NCI-H82 (cell line): ENCODE measurements at places on chromosomes 12 and 14.

GRCh38 chr12:5018677-5019076, 25.0 kb upstream of the KCNA5 start:
- no peak for DNase-seq

DNA sequence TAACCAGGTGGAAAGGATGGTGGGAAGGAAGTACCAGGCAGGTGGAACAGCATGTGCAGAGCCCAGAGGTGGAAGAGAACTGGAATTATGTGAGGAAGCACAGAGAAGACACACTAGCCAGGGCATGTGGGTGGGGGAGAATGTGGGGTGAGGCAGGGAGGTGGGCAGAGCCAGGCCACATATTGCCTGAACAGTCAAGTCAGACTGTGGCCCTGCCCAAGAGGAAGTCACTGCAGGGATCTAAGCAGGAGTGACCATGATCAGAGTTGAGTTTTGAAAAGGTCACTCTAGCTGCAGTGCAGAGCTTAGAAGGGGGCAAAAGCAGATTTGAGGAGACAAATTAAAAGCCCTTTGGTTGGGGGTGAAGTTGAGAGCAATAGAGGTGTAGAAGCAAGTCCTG, 114.0 kb upstream of the SLC38A2 start:
- no peak for DNase-seq

DNA sequence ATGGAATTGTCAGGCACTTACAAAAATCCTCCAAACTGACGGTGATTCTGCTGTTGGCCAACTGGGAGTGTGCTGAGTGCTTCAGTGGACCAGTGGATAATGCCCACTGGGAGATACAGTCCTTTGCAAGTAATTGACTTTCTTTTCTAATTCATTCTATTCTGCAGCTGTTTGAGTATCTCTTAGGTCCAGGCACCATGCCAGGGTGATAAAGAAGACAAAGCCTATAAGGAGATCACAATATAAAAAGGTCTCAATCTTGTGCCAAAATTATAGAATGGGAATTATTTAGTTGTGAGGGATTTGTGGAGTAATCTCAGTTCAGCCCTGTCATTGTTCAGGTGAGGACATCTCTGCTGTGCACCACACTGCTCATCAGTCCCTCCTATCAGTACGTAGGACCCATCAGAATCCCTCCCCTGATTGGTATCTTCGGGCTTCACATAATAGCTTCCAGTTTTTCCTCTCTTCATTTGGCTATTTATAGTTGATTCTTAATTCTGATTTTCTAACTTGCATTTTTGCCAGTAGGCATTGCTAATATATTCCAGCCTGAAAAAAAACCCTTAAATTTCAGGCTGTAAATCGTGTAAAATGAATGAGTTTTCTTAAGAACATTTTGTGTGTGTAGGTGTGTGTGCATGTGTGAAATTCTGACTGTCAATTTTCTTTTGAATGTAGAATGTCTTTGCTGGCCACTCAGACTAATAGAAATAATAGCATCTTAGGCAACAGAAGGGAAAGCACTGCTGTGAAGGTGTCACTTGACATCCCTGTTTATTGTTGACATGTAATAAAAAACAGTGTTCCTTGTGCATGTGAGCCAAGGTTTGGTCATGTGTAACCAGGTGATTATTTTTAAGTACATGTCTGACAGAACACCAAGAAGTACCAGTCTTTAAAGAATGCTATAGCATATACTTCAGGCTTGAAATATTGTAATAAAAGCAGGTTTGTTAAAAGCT, 457.6 kb upstream of the RGS6 start:
- peak; percentile 61 for DNase-seq

DNA sequence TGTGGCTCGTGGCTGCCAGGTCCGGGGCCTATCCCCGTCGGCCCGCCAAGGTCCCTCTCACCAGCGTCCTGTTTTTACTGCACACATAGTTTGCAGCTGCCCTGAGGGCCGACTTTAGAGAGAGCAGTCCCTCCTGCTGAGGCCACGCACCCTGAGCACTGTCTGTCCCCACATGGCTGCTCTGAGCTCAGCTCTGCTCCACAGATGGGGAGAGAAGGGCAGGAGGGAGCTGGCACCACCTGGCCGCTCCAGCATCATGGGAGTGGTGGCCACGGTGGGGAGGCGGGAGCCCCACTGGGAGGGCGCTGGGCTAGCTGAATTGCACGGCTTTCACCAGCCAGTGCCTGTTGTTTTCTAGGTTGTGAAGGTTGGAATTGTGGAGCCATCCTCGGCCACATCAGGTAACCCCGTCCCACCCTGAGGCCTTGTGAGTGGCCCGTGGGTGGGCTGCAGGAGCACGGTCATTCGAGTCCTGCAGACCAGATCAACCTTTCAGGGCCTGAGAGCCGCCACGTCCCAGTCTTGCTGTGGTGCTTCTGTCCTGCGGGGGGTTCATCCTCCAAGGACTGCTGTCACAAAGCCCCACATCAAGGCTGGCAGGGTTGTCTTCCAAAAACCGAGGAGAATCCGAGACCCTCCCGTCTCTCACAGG, 7.4 kb upstream of the TEX22 start:
- no peak for DNase-seq

DNA sequence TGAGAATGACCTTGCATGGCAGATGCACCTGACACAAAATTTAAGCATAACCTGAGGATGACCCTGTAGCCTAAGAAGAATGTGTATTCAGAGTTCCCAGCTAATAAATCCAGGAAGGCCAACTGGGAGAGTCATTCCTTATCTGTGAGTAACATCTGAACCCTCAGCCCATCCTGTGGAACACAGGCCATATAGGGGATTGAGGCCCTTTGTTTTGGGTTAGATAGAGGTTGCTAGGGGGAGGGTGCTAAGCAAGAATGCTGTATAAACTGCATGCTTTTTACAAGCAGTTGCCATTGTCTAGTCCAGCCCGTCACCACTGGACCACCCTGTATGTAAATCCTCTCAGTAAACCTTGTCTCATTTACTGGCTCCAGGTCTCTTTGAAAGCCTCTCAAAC, 77.0 kb downstream of the BICD1 start:
- no peak for DNase-seq
